ENCODE measurements at places on chromosomes 3 and 15. TPM values are rescaled to one million over a fixed set of nuclear protein-coding genes. Genes with fewer than 3 reads are reported as not detected.

- DNase-seq = no peak
Measured at GRCh38 chr3:133161656-133162055, 123.5 kb downstream of the TMEM108 start.

FGF7 gene
- polyA plus RNA-seq = 15.9 TPM

- no peak for DNase-seq
Measured at GRCh38 chr15:95176794-95177577, 945.6 kb downstream of the MCTP2 start.

- DNase-seq = peak; percentile 61
Measured at GRCh38 chr15:68470049-68470742, 38.2 kb upstream of the ITGA11 start.

- DNase-seq = no peak
Measured at GRCh38 chr3:128760881-128761280, 34.9 kb downstream of the RAB7A start.

NANOGP8 gene
- polyA plus RNA-seq = 0.30 TPM

GRCh38 chr3:36524560-36524959, 144.3 kb downstream of the STAC start:
- DNase-seq = no peak

LRRC34 gene
- polyA plus RNA-seq = 2.1 TPM

GRAMD1C gene
- 14.4 TPM for polyA plus RNA-seq

BOC gene
- 14.7 TPM for polyA plus RNA-seq

THBS1 gene
- polyA plus RNA-seq = 34.0 TPM

DNA sequence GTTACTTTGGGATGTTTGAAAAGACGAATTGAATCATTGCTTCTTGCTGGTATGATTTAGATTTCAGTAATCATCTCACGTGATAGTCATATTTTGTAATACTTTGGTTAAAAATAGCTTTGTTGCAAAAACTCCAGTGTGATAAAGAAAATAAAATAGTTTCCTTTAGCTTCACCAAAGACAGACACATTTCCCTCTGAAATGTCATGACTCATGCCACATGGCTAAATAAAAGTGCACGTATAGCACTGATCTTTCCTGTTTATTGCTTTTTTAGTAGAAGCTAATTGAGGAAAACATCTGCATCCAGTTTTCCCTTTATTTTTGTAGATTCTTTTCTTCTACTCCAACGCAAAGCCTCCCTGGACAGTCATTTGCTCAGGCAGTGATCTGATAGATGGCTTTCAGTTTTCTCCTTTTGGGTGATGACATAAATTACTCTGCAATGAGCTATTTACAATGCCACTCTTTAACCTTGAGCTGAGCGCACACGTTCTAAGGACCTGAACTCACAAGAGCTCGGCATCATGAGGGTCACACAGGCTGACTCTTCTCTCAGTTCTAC, 84.9 kb downstream of the ARNT2 start:
- DNase-seq = no peak

GRCh38 chr3:159951540-159951939, 37.1 kb upstream of the IL12A start:
- DNase-seq = no peak

All from large intestine (tissue), 12 donors.